ENCODE measurements at places on chromosomes 1 and 21.

GRCh38 chr1:246077476-246077875 is 429.6 kb downstream of the SMYD3 start:
- DNase-seq: no peak

DNA sequence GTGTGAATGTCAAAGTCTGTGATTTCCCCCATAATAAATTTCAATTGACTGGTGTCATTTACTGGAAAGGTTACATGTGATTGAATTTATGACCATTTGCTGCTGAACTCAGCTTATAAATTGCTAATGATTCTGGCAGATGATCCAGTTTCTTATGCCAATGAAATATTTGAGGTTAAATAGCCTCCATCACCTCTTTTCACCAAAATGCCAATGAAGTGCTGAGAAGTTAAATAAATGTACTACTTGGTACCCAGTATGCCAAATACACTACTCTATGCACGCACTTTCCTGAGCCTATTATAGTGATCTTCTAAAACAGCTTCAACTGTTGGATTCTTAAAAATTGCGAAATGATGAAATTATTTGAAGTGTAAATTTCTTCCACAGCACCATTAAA is 741.4 kb downstream of the PLA2G4A start:
- no peak for DNase-seq

DNA sequence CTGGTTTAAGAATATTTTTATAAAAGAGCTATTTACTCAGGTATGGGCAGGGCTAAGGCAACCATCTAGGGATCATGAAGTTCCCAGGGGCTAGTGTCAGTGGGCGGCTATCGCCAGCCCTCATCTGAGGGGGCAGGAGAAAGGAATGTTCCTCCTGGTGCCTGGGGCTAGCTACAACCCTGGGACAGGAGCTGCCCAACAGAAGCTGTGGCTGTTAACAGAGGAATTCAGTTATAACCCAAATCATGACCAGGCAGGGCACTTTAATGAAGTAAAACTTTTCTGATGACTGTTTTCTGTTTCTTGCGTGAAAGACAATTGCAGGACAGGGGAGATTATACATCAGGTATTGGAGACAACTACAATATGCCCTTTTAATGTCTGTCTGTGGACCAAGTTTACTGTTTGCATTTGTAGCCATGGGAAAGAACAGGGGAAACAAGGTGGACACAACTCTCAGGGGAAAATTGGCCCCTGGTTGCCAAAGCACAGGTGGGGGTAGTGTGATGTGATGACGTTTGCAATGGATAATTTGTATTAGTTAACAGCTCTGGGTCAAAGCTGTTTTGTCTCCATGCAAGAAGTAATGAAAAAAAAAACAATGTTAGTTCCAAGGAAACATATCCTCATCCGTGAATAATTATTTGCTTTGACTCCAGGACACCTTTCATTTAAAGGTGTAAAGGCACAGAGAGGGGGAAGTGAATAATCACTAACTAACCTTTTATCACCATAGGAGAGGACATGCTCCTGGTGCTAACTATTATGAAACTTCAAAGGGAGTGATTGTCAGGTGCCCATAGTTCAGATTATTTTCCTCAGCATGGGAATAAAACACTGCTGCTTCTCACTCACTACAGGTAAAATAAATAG is 105.2 kb downstream of the TSEN15 start:
- DNase-seq: peak; percentile 39

DNA sequence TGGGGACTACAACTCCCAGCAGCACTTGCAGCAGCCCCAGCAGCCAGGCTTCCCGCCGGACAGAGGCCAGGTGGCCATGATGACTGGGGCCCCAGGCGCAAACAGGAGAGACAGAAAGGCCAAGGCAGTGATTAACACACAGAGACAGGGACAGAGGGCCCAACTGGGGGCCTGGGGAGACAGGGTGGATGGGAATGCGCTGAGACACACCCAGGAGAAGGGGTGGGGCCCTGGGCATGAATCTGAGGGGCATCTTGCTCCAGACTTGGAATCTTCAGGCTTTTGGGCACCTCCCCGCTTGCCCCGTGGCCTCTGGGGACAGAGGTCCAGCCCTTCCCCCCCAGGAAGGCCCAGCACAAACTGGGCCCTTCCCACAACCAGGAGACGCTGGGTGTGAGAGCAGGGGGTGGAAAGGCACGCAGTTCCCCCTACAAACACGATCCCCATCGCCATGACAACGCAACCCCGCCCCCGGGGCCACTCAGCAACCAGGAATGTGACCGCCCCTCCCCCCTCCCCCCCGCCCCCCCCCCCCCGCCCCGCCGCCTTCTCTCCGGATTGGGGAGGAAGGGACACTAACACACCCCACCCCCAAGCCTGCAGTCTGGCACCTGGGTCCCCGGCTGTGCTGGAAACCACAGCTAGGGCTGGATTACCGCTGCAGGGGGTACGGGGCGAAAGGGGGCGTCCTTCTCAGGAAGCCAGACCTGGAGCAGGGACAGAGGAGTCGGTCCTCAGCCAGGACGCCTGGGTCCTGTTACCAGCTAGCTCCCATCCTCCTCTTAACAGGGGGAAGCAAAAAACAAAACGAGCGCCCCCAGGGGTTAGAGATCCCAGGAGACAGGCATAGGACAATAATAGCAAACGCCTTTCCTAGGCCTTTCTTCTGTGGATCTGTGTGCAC is 4.5 kb downstream of the HDGF start:
- peak; percentile 94 for DNase-seq

- DNase-seq: peak; percentile 92
Measured at GRCh38 chr1:223137455-223138085, 5.5 kb downstream of the TLR5 start.

GRCh38 chr1:39805385-39805784 is 16.7 kb upstream of the BMP8B start:
- no peak for DNase-seq

- peak; percentile 5 for DNase-seq
Measured at GRCh38 chr1:217076902-217077301, 353.7 kb upstream of the ESRRG start.

DNA sequence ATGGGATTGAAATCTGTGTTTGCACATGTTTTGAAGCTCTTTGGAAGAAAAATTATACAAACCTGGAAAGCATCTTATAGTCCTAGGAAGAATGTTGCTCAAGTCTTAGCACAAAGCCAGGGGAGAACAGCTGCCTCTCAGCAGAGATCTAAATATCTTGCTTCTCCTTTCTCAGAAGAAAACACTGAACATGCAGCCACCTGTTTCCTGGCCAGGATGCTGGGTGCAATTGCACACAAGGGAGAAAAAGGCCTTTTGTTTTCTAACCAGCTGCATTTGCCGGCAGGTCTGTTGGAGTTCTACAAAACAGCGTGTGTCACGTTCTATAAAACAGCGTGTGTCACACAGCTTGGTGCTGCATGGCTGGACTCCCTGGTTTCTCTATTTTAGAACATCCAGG is 259.6 kb upstream of the PLD5 start:
- no peak for DNase-seq

DNA sequence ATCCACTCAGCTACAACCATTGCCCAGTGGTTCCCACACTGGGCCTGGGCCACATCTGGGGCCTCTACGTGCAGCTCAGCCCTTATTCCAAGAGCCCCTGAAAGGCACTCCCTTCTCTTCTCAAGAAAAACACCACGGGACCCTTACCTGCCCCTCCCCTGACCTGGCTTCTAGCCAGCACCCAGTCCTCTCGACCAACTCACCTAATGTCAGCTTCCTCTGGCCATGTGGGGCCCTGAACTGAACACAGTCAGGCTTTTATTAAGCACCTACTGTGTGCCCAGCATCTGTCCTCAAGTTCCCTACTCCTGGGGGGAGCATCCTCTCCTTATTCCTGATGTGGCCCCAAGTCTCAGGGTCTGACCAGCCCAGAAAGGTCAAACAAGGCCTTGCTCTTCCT is 208.4 kb downstream of the MATN1 start:
- no peak for DNase-seq

DNA sequence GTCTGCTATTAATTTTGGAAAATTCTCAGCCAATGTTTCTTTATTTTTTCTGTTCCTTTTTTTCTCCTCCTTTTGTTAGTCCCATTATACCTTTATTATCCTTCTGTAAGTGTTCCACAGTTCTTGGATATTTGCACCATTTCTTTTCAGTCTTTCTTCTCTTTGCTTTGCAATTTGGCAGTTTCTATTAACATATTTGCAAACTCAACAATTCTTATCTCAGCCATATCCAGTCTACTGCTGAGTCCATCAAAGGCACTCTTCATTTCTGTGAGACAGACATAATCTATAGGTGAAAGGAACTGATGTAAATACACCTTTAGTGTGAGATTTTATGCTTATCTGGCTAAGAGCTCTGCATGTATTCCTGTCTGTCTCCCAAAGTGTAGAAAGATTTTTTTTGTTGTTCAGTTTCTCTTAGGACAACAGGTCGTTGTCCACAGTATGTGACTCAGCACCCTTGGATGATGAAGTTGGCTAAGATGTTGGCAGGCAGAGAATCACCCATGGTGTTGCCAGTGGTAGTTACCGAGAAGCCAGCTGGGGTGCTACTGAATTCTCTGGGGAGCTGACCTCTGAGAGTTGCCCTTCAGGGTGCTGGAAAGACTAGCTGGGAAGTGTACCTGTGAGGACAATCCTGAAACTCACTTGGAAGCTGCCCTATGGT is 38.4 kb downstream of the LEPR start:
- no peak for DNase-seq

- no peak for DNase-seq
Measured at GRCh38 chr1:67224856-67225255, 58.6 kb downstream of the IL23R start.

GRCh38 chr1:111496398-111496797 is 7.0 kb downstream of the ADORA3 start:
- DNase-seq: no peak

DNA sequence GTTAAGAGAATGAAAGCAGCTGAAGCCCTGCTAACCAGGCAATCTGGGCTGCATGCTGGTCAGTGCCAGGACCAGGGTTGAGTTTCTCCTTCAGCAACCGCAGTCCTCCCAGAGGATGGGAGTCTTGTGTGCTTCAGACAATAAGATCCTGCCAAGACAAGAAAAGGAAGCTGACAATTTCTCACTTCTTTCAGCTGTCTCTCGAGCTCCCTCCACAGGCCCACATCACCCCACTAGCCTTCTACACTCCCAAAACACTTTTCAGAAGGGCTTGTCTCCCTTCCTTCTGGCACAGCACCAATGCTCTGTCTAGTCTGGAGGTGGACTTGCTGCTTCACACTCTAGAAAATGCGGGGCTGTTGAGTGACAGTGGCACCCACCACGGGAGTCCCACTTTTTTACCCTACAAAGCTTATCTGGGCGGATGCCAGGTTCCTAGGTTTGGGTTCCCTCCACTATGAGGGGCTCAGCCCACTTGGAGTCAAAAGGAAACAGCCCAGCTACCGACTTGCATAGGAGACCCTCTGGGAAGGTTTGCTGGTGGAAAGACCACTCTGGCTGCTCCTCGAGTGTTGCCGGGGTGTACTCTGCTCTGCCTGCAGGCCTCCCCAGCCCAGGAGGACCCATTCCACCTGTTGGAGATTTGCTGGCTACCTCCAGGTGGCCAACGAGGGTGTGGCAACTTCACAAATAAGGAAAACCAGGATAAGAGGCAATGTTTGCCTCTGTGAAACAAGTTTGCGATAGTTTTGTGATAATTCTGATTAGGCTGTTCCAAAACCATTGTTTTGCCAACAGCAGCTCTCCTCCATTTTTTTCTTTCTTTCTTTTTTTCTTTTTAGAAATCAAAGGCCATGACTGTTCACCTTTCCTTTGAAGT is 68.9 kb downstream of the TENT5C start:
- DNase-seq: no peak

DNA sequence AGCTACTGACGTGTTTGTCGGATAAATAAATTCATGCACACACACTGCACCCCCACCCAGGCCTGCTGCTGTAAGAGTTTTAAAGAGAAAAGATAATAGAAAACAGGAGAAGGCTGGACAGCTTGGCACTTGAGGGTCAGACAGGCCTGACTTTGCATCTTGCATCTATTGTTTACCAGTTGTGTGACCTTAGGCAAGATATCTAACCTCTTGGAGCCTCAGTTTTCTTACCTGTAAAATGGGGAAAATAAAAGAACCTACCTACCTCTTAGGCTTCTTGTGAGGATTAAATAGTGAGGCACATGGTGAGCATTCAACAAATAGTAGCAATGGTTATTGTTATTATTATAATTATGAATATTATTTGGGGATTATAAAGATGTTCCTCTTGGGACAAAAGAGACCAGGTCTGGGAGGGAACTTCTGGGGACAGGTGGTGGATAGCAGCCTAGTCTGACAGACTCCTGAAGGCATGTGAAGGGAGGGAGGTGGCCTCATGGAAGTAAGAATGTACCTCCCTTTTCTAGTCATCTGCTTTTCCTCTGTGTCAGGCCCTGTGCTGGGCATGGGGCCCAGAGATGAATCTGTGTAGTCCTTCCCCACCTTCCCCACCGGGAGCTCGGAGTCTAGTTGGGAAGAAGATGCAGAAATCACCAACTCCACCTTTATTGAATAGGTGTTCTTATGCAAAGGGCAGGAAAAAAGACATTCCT is 18.3 kb upstream of the EPB41 start:
- no peak for DNase-seq

DNA sequence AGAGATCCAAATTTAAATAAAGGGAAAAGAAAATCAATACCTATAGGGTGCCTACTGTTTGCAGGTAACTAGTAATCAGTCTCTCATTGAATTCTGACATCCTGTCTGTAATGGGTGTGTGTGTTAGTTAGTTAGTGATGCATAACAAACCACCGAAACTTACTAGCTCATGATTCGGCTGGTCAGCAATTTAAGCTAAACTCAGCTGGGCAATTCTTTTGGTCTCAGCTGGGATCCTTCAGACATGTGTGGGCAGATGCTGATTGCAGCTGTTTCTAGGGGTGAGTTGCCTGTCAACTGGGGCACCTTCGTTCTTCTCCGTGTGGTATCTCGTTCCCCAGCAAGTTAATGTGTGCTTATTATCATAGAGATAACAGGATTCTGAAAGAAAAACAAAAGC is 40.2 kb upstream of the ZNF124 start:
- peak; percentile 23 for DNase-seq

DNA sequence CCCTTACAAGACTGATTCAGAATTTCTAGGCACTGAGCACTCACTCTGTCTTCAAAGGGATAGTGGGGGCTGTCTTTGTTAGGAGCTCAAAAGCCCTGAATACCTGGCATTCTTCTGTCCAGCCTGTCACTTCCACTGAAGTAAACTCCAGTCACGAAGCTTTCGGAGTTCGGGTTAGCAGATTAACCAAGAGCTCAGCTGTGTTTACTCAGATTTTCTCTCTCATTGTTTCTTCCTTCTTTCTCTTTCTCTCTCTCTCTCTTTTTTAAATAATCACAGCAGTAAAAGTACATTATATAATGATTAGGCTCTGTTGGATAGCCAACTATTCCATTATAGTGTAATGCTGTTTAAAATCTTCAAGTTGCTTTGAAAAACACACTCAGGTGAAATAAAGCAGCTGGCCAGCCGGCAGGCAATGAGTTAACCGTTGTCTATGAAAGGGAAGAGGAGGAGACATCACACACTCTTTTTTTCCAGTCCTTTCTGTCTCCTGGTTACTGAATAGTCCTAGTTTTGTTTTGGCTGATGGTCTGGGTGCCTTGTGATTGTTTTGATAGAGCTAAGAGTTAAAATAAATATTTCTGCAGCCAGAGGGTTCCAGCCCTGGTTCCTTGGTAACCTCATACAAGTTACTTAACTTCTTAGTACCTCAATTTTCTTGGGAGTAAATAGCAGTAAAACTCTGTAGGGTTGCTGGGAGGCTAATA is 89.8 kb downstream of the ADSS2 start:
- DNase-seq: peak; percentile 68

GRCh38 chr1:77218477-77219165 is 609 bp downstream of the PIGK start:
- peak; percentile 58 for DNase-seq

Data from adipocyte (in vitro differentiated cells).